ENCODE measurements at places on chromosomes 16 and 17.

DNA sequence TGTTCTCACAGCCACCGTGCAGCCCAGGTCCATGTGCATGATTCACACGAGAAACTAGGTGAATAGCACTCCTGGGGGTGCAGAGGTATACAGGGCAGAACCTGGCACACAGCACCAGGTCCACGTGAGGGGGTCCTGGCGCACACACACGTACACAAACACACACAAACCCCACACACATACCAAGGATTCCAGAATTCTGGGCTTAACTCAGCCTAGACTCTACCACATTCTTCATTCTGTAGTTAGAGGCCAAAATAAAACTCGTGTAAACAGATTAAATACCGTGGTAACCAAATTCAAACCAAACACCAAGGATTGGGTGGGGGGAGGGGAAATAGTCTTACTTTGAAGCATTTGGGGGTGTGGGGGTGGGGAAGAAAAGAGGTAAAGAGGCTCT, 58.5 kb downstream of the XYLT1 start:
- no peak for DNase-seq

DNA sequence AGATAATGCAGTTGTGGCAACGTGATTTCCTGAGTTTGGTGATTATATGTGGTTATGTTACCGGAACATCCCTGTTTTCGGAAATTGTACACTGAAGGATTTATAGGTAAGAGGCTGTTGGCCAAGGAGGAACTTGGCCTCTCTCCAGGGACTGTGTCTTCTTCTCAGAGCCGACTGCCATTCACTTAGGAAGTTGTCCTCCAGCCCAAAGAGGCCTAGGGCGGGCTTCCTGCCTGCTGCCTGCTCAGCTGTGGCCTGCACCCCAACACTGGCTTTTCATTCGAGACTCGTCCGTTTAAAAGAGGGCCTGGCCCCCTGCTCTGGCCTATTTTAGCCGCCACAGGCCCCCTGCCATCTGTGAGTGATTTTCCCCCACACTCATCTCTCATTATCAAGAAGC, 64.3 kb downstream of the ZDHHC7 start:
- DNase-seq, result no peak

DNA sequence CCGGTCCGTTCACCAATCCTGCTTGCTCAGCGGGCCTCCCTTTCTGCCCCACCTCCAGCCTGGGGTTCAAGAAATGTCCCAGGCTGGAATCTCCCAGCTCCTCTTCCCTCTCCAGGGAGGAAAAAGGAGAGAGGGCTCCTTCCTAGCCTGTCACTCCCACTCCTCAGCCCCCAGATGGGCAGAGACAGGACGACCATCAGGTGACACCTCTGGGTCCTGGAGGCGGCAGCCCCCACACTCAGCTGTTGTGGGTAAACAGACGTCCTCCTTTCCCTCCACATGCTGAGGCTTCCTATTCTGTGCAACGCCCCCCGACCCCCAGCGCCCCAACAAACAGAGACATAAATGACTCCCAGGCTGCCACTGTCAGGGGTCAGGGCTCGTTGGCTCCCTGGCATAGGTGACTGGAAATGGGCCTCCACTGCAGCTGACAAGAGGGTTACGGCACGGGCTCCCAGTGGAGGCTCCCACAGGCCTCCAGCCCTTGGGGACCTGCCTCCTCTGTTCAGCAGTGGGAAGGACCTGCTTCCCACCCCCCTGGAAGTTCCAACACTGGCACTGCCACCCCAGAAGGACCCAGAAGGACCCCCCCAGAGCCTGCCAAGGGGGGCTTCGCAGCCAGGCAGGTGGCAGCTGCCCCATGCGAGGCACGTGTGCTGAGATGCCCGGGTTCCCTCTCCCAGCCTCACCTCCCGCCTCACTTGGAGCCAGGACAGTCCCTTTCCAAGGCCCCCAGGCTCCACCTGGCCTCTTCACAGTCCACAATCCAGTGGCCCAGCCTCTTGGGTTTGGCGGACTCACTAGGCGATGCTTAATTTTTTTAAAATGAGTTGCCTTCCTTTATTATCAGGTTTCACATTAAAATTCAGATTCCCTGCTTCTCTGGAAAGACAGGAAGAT, 232.3 kb downstream of the KATNIP start:
- DNase-seq, result no peak

GRCh38 chr16:81740169-81740568, 38.9 kb upstream of the PLCG2 start:
- DNase-seq, result no peak

- no peak for DNase-seq
Observed at GRCh38 chr17:58764373-58764772, 8.7 kb downstream of the PPM1E start.

DNA sequence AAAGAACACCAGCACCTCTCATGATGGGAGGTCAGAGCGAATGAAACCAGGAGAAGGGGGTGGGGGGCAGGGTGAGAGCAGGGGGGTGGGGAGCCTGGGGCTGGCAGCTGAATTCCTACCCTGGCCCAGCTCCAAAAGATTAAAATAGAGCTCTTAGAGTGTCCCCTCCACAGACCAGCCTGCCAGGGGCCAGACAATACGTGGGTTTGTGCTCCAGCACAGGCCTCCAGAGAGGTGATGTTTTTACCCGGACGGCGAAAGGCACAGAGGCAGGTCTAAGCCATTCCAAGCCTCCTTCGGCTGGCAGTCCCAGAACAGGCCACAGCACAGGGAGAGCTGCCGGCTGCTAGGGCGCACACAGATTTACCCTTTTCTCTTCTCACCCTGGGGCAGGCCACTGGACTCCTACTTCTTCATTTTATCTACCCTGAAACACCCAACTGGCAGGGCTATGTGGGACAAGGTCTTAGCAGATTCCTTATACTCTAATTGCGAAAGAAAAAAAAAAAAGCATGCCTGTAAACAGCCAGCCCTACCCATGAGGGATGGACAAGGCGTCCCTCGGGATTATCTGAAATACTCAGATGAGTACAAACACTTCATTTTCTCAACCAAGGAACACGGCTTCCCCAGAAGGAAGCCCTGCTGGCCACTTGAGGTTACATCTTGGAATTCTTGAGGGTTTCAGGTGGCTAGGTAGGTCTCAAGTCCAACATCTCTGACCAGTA, 71.9 kb upstream of the NOG start:
- no peak for DNase-seq

GRCh38 chr17:51354936-51355335, 94.6 kb downstream of the UTP18 start:
- DNase-seq, result no peak

GRCh38 chr17:82698974-82699442, 510 bp upstream of the RAB40B start:
- no peak for DNase-seq

DNA sequence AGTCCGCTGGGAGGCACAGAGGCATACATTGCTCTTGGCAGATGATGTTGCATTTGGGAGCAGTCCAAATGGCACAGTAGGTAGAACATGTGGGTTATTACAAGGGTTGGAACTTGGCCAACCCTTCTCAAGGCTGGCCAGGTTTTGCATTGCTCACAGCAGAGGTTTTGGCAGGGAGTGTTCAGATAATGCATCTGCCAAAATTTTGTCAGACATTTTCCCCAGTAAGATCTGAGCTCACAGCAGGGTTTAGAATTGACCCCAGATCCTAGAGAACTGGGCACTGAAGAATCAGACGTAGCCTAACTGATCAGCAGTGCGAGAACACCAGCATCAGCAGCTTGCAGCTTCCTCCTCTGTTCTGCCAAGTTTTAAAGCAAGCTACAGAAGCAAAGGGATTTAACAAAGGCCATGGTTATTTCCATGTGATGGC, 468.8 kb upstream of the KIF2B start:
- no peak for DNase-seq

DNA sequence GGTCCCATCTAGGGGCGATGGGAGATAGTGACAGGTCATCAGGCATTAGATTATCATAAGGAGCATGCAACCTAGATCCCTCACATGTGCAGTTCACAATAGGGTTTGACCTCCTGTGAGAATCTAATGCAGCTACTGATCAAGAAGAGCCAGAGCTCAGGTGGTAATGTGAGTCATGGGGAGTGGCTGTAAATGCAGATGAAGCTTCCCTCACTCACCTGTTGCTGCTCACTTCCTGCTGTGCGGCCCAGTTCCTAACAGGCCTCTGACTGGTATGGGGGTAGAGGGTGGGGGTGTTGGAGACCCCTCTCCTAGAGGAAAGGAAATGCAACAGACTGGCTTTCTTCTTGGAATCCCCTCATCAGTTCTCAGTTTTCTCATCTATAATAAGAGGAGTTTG, 131.4 kb downstream of the CA10 start:
- no peak for DNase-seq

GRCh38 chr17:73684183-73684582, 39.9 kb upstream of the SDK2 start:
- DNase-seq, result no peak

- no peak for DNase-seq
Observed at GRCh38 chr16:57637424-57637823, 9.0 kb downstream of the ADGRG1 start.

GRCh38 chr17:42116705-42117396, 4.3 kb downstream of the KAT2A start:
- peak; percentile 70 for DNase-seq

DNA sequence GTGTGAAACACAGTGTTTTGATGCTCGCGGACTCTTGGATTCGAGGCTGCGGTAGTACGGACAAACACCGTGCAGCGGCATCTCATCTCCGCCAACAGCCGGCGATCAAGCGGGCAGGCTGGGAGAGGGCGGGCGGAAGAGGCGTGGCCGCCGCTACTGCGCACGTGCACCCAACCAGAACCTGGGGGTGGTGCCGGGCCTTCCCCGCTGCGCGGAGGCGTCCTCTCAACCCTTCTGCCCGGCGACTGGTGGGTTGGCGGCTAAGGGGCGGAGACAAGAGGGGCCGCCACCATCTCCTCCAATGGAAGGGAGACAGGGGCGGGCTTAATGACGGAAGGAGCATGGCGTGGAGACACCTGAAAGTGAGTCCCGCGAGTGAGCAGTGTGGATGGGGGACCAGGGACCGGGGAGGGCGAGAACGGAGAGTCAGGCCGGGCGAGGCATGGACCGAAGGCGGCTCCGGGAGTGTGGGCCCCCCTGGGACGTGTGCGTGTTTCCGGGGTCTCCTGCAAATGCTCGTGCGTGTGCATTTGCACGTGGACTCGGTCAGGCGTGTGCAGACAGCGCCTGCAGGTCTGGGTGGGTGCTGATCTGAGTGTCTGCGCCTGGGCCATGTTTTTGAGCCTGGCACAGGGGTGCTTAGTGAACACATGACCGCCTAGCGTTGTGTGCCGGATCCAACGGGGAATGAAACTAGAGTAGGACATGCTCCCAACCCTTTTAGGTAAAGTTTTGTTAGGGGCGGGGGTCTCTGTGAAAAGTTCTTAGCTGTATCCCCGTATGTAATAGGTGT, at the start of gene DHODH:
DHODH (plus strand) TSS at position 321 of the 793 bp plus-strand sequence; CDS start at position 342, 21 bp downstream.
- DNase-seq, result peak; percentile 95

All from stimulated activated CD8-positive, alpha-beta memory T cell treated with anti-CD3 and anti-CD28 coated beads, Interleukin-4, amount 100 ng/mL, for 1 hour (primary cell).